ENCODE measurements at places on chromosomes 7 and 10. TPM values are rescaled to one million over a fixed set of nuclear protein-coding genes. Genes with fewer than 3 reads are reported as not detected.

CPEB3 gene
- total RNA-seq, result 2.1 TPM

GRCh38 chr10:110568055-110568735 is 700 bp downstream of the SMC3 start:
- peak; percentile 46 for ATAC-seq

- ATAC-seq, result peak; percentile 88
Observed at GRCh38 chr10:1420661-1421362, 316.5 kb downstream of the ADARB2 start.

GRCh38 chr7:131225619-131226513 is 101.8 kb upstream of the MKLN1 start:
- ATAC-seq, result no peak

DNA sequence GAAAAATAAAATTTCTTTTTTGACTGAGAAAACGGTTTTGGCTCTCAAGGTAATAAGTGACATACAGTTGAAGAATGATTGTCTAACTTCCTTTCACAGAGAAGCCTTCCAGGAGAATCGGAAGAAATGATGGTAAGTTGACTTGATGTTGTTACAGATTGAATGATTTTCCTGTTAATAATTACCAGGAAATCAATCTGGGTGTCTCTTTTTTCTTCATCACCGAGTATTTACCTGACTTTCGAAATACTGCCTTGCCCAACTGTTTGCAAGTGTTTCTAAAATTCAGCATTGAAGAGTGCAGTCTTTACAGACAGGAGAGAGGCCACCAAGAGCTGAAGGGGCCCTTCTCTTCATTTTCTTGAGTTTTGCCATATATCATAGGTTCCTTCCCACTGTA is 4.0 kb downstream of the ITIH2 start:
- ATAC-seq, result no peak

Data from activated T-helper 17 cell treated with anti-CD3 and anti-CD28 coated beads, Interleukin-2, amount 50 U/mL, for 72 hours (primary cell).